ENCODE measurements at places on chromosomes 7 and 10. TPM values are rescaled to one million over a fixed set of nuclear protein-coding genes. Genes with fewer than 3 reads are reported as not detected.

Gene TMEM209
- total RNA-seq: 23.9 TPM

DNA sequence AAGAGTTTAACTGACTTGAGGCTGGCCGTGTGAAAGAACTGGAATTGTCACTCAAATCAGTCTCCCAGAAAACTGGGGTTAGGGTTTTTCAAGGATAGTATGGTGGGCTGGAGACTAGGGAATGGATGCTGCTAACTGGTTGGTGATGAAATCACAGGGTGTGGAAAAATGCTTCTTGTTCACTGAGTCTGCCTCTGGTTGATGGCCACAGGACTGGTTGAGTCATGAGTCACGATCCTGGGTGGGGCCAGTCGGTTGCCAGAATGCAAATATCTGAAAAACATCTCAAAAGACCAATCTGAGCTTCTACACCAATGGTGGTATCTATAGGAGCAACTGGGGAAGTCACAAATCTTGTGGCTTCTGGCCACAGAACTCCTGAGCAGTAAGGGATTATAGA lies 16.3 kb upstream of the BAMBI start:
- no peak for DNase-seq

GRCh38 chr10:133474665-133475424 lies 21.1 kb downstream of the SCART1 start:
- no peak for DNase-seq

- DNase-seq: no peak
These were observed 484.0 kb upstream of the MBL2 start for GRCh38 chr10:53256623-53257022.

GRCh38 chr10:2165771-2166460 lies 428.6 kb upstream of the ADARB2 start:
- no peak for DNase-seq

DNA sequence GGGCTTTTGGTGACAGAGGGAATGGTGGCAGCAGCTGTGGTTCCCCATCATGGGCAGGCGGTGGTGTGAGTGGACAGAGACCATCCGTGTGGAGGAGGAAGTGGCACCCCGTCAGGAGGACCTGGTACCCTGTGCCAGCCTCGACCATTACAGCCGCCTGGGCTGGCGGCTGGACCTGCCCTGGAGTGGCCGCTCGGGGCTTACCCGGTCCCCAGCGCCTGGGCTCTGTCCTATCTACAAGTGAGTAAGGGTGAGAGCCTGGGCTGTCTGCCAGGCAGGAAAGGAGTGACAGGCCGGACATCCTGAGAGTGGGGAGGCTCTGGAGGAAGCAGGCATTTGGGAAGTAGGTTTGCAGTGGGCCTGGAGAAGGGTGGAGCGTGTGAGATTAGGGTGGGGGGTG lies 2.9 kb upstream of the ZNF467 start:
- DNase-seq: no peak

DNA sequence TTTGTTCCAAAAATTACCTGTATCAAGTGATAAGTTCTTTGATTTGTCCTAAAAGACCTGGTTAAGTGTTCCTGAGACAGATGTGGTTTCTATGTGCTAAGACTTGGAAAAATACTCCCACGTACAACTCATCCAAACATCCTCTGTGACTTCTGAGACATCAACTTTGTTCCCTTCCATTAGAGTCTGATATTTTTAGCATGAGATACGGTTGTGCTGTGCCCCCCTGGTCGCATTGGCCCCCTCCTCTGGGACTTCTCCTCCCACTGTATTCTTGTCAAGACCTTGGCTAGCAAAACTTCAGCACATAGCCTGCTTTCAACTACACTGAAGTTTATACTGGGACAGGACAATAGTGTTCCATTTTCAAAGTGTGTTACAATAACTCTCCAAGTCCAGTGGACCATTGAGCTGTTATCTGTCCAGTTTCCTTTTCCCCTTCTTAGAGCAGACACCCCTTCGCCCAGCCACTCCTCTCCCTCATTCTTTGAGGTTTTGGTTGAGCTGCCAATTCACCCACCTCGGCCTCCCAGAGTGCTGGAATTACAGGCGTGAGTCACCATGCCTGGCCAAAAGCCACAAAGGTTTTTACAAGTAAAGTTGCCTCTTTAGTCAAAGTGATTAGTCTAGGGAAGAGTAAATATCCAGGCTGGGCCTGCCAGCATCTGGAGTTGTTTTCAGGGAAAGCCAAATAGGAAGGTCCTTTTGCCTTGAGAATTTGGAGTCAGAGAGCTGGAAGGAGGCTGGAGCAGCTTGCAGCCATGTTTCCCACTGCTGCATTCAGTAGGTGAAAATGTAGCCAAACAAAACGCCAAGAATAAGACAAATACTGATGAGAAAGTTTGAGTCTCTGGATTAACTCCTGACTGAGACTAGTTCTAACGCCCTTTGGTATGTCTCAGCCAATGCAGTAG lies 17.8 kb upstream of the PDLIM1 start:
- DNase-seq: peak; percentile 85

DNA sequence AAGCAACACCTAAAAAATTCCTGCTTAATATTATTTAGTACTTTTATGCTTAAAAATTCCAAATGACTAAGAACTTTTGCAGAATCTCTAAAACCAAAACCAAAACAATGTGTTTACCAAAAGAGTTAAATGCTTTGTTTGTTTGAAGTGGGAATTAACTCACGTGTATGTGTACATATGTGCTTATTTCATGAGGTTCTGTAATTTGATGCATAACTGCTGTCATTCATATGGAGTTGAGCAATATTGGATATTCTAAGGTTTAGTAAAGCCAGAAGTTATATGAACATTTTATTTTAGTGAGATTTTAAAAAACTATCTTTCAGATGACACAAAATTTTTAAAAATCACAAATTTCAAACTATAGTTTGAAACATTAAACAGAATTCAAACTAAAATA lies 157.1 kb downstream of the PIP4K2A start:
- no peak for DNase-seq

Gene ATG9B
- 0.67 TPM for total RNA-seq

DNA sequence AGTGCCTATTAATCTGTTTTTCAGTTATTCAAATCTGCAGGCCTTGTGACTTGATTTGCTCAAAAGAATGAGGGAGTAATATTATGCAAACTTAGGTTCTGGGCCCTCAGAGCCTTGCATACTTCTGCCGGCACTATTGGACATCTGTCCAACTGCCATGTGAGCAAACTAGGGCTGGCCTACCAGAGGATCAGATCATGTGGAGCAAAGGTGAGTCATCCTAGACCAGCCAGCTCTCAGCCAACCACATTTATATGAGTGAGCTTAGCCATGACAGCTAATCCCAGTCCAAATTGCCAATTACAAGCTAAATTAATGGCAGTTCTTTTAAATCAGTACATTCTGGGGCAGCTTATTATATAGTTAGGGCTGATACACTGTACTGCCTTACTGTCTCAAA lies 69.6 kb downstream of the SDHAF3 start:
- no peak for DNase-seq

GRCh38 chr10:36362257-36362656 lies 720.2 kb upstream of the FZD8 start:
- DNase-seq: no peak

GRCh38 chr10:131979336-131979735 lies 2.4 kb downstream of the BNIP3 start:
- DNase-seq: peak; percentile 30

Gene RBP3
- total RNA-seq: not detected

Gene RASSF4
- total RNA-seq: 63.7 TPM

- no peak for DNase-seq
These were observed 136.9 kb upstream of the CDK6 start for GRCh38 chr7:92973293-92973731.

DNA sequence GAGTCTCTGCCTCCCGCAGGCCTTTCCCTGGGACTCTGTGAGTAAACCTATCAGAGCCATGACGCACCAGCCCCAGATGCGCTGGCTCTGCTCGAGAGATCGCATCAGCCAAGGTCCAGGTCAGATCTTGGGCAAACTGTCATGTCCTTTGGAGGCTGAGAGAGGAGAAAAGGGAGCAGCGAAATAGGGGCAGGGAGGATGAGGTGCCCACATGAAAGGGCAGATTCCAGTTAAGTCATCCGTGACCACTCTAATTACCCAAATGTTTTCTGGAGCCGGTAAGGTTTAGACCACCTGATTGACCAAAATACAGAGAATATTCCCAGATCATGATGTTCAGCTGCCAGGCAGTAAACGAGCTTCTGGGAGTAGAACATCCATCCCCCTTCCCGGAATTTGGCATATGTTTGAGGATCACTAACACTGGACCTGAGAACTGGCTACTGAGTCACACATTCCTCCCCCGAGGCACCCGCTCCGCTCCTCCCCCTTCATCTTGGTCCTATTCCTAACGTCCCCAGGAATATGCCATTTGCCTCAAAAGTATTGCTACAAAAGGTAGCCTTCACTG lies 88.0 kb downstream of the FGFR2 start:
- DNase-seq: no peak

GRCh38 chr10:3020311-3020710 lies 47.0 kb upstream of the PFKP start:
- no peak for DNase-seq

DNA sequence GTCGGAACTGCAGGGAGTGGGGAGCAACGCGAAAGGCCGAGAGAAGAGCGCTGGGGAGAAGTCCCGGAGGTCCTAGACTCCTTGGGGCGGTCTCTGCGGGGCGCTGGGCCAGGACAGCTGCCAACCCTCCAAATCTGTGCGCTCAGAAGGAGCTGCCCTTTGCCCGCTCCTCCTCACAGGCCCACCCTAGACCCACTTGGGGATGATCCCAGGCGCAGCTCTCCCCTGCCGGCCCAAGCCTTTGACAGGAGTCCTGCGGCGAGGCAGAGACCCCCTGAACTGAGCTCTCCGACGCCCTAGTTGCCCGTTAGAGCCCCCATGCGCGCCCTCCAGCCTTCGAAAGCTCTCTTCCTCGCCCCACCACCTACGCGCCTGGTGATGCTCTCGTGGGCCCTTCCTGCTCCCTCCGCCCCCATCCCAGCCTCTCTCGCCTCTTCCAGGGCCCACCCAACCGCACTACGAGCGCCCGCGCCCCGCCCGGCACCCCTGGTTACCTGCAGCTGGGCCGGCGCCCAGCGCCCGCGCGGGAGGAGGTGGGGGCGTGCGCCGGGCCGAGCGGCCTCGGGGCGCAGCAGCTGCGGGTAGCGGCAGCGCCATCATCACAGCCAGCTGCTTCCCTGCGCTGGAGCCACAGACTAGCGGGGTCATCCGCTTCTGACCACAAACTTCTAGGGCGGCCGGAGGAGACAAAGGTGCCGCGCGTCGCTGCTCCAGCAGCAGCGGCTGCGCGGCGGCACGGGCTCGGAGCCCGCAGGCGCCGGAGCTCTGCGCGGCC lies 353.4 kb downstream of the DNAJB6 start:
- peak; percentile 49 for DNase-seq

- DNase-seq: no peak
These were observed 165.5 kb downstream of the CDK14 start for GRCh38 chr7:90761584-90761983.

DNA sequence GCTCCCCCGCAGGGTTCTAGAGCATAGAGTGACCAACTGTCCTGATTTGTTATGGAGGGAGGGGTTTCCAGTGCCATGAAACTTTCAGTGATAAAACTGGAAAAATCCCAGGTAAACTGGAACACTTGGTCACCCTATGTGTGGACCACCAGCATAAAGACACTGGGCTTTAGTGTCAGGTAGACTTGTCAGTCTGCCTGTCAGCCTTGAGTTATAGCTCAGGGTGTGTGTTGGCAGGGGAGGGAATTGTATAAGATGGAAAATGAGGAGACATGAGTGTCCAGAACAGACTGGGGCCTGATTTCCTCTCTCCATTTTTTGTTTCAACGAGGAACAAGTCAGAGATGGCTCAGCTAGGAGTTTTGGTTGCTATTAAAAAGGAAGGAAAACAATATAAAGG lies 10.2 kb upstream of the EFCAB10 start:
- DNase-seq: no peak

- DNase-seq: no peak
These were observed 19.6 kb upstream of the PRKAG2 start for GRCh38 chr7:151896486-151896885.

Gene HOXA7
- 6.2 TPM for total RNA-seq

GRCh38 chr7:81590131-81590530 lies 179.7 kb downstream of the HGF start:
- DNase-seq: no peak

Gene TMEM270
- total RNA-seq: not detected

Gene DDX21
- total RNA-seq: 41.0 TPM

Gene SND1
- total RNA-seq: 125 TPM

DNA sequence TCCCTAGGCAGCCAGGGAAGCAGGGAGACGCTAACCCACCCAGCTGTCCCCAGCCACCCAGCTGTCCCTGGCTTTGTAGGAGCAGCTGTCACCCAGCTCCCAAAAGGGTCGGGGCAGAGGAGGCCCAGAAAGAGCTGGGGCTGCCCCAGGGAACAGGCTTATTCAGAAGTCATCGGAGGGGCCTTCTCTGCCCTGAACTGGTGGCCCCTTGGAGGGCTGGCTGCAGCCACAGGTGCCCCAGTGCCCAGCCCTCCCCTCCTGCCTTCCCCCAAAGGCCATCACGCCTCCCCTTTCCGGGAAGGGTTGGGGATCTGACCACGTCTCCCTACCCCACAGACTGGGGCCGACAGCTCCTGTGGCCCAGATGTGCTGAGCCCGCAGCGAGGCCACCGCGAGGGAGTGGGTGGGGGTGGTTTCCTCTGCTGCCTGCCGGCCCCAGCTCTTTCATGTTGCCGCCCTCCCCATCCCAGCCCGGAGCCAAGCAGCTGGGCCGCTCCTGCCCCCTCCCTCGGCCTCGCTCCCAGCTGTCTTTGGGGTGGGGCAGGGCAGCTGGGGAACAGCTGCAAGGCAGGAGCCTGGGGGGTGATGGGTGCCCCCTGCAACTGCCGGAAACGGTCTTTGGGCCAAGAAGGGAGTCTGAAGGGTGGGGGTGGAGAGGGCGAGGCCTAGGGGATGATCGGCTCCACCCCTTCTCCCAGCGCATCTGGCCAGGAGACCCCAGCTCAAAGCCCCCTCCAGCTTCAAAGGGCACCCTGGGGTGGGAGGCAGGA lies 16.8 kb downstream of the TRIM8 start:
- no peak for DNase-seq

Gene GPC2
- total RNA-seq: 2.7 TPM

Gene PNLIPRP3
- not detected for total RNA-seq

- DNase-seq: no peak
These were observed 92.9 kb downstream of the CPED1 start for GRCh38 chr7:121081327-121081936.

- no peak for DNase-seq
These were observed 51.7 kb downstream of the HSPA12A start for GRCh38 chr10:116690356-116691322.

Gene ZNF804B
- not detected for total RNA-seq

DNA sequence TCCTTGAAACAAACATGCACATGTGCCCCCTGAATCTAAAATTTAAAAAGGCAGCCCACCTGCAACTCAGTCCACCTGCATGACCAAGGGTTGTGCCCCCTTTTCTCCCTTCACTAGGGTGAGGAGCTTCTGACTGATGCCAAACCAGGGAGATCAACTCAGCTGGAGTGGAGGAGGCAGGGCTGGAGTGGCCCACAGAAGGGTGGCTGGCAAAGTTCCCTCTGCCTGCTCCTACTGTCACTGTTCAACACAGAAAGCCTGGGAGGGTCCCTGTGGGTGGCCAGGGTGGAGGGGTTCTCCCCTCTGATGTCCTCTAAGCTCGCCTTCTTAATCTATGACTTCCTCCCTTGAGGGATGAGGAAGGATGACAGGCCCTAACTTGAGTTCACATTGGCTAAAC lies 55.7 kb upstream of the ANTXRL start:
- no peak for DNase-seq

GRCh38 chr10:116792817-116793216 lies 50.5 kb upstream of the HSPA12A start:
- no peak for DNase-seq

- DNase-seq: no peak
These were observed 3.2 kb downstream of the RSU1 start for GRCh38 chr10:16814012-16814411.

Measured in sciatic nerve (tissue), 2 donors.